PC-3 (cell line): ENCODE measurements at places on chromosomes 13 and 19. TPM values are rescaled to one million over a fixed set of nuclear protein-coding genes. Genes with fewer than 3 reads are reported as not detected.

GRCh38 chr19:6070720-6071485 is 39.4 kb downstream of the RFX2 start:
- DNase-seq, result peak; percentile 15

PCSK4 gene
- total RNA-seq, result 3.9 and 5.7 TPM in 2 replicates

DNA sequence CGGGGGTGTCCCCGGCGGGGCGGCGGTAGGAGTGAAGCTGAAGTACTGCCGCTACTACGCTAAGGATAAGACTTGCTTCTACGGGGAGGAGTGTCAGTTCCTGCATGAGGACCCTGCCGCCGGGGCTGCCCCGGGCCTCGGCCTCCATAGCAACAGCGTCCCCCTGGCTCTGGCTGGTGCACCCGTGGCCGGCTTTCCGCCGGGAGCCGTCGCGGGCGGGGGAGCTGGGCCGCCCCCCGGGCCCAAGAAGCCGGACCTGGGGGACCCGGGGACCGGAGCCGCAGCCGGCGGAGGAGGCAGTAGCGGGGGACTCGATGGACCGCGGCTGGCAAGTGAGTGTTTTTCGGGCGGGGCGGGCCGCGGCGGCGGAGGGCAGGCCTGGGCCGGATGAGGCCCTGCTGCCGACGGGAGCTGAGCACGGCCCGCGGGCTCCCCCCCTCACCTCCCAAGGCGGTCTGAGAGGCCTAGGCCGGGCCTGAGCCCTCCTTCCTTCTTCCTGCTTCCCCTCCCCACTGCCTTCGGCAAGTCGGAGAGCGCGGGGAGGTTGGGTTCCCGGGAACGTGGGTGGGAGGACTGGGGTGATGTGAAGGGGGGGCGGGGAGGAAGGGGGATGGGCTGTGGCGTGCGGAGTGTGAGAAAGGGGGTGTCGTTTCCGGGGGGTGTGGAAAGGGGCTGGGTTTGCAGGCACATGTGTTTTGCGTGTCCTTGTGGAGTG is 568 bp downstream of the PAN3 start:
- peak; percentile 74 for DNase-seq

DNA sequence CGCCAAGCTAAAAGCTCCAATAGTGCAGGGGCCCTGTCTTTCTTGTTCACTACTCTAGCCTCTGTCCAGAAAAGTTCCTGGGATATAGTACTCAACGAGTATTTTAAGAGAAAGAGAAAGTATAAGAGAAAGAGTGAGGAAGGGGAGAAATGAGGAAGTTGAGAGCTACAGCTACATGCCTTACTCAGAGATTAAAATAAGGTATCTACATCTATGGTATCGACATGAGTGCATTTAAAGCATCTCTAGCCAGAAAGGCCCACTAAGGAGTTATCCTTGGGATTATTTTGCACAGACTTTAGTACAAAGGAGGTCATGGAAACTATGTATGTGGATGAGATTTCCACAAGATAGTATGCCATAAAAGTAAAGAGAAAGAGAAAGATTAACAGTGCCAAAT is 28.5 kb downstream of the MYCBP2 start:
- DNase-seq, result no peak

KASH5 gene
- not detected in 2 replicates for total RNA-seq

GRCh38 chr13:60758637-60759036 is 361.6 kb downstream of the TDRD3 start:
- DNase-seq, result no peak

DNA sequence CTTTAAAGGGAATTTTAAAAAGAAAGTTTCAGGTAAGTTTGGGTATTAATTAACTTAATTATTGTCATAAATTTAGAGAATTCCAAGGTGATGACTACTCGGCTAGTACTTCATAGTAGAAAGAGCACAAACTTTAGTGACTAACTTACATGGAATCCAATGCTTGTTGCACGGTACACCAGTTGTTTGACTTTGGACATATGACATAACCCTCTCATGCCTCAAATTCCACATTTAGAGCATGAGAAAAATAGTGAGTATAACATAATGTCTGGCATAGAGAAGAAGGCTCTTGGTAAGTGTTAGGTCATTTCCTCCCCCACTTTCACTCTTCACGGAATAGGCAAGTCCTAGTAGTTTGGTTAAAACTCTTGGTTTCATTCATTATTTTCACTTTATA is 1249.4 kb upstream of the SLC10A2 start:
- peak; percentile 88 for DNase-seq

DNA sequence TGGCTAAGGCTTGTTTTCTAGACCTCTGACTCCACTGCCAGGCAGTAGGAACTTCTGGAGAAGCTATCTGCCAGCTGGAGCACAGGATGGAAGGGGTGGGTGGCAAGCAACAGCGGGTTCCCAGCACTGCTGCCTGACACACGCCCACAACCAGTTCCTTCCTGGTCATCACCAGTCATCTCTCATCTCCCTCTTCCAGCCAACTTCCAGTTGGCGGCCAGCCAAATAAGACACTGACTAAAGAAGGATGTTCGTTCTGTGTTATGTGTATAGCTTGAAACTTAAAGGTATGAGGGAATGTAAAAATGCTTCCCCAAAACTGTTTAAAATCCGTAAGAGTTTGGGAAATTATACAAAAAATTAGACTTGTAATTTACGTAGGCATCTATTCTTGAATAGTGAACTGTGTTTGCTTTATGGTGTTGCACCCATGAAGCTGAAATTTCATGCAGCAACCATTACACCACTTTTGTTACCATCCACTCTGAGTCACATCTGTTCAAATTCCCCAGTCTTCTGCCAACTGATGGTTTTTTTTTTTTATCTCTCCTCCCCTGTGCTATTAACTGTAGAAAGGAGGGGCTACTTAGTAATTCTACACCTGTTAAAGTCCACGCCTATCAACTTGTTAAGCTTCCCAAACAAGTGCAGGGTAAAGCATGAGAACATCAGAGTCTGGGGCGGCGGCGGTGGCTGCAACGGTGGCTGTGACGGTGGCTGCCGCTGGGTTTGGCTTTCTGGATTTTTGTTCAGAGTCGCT is 86.2 kb upstream of the FRY start:
- DNase-seq, result peak; percentile 79

GRCh38 chr13:112835344-112835743 is 133.7 kb upstream of the MCF2L start:
- DNase-seq, result no peak

GRCh38 chr19:15449620-15450527 is at the start of gene WIZ:
Gene WIZ, minus strand, starts transcription at chr19:15449956. Its CDS starts 1,649 bp downstream, at chr19:15448307.
- peak; percentile 72 for DNase-seq

DNA sequence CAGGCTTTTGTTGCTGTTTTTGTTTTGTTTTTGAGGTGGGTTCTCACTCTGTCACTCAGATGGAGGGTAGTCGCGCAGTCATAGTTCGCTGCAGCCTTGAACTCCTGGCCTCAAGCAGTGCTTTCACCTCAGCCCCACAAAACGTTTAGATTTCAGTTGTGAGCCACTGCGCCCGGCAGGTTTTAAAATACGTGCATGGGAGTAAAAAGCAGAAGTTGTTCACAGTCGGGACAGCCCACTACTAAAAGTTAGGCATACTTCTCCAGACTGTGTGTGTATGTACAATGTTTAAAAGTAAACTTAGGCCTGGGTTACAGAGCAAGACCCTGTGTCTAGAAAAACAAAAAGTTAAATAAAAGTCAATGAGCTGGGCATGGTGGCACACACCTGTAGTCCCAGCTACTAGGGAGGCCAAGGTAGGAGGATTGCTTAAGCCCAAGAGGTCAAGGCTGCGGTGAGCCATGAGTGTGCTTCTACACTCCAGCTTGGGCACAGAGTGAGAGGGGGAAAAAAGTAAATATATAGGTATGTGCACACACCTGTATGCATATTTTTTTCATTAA is 6.1 kb downstream of the SAFB start:
- DNase-seq, result no peak

PABPC3 gene
- 0.17 and 0.26 TPM in 2 replicates for total RNA-seq

- no peak for DNase-seq
Measured at GRCh38 chr13:31225998-31226675, 26.4 kb downstream of the B3GLCT start.

- DNase-seq, result peak; percentile 27
Measured at GRCh38 chr13:87872813-87873212, 201.6 kb downstream of the SLITRK5 start.

GRCh38 chr13:33060815-33061214 is 44.6 kb downstream of the KL start:
- no peak for DNase-seq

WASF3 gene
- total RNA-seq, result 2.0 and 2.6 TPM in 2 replicates

DNA sequence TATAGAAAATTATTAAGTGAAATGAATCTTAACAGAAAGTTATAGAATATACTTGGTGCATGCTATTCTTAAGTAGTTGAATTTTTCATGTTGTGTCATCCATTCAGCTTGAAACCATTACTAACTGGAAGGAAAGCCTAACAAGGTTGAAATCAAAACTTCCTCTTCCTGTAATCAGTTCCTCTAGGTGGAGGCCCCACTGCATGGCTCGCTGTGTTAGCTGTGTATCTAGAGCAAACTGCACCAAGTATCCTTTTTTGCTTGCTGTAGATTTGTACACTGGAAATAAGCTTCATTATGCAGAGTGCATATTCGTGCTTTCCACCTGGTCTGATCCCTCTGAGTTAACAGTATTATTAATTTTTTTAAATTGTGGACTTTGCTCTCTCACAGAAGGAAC is 1146.1 kb downstream of the EFNB2 start:
- DNase-seq, result no peak
